ENCODE measurements at places on chromosomes 2 and 18.
A peak's percentile ranks its signal among the peaks of the same experiment; 100 is the strongest.

GRCh38 chr2:48232351-48232750 lies 297.6 kb upstream of the STON1 start:
- no peak for DNase-seq

DNA sequence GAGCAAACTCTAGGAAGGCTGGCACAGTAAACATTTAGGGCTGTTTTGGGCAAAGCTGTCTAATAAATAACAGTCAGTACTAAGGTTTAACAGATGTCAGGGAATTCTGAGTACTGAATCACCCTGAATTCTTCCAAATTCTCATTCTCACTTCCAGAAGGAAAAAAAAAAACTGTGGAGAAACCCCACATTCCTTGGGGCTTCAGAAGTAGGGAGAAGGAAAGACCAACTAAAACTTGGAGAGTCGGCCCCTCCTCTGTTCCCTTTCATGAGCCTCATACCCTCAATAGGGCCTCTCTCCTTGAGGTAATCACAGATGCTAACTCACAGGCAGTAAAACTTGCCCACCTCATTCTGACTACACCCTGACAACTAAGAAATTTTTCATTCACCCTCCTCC lies 62.1 kb downstream of the CCDC148 start:
- DNase-seq = no peak

DNA sequence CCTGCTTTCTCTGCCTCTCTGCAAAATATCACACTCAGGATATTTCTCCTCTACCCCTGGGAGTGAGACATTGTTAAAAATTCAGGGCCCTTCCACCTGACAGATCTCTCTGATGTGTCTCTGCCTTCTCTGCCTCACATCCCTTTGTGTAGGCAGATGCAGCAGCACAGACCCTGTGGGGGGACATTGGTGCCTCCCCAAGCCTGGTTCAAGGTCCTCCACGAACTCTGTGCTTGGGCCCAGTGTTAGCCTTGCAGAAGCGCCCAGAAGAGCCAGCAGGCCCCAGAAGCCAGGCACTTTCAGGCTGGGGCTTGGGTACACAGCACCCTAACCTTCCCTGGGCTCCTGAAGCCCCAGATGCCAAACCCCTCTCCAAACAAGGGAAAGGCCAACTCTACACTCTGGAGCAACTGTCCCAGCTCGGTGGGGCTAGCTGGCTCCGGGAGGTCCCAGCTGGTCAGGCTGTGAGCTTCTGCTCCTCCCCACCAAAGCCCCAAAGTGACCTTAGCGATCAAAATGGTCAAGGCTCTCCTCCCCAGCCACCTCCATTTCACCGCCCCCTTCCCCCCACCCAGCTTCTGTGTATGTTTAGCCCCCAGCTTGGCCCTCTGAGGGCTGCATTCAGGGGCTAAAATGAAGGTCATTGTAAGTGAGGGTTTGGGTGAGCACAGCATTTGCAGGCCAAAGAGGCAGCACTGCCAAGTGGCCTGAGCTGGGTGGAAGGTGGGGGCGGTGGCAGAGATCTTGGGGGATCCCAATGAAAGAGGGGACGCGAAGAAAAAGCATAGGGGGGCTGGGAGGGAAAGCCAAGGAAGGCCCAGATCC lies 2.6 kb downstream of the HOXD9 start:
- DNase-seq = no peak

DNA sequence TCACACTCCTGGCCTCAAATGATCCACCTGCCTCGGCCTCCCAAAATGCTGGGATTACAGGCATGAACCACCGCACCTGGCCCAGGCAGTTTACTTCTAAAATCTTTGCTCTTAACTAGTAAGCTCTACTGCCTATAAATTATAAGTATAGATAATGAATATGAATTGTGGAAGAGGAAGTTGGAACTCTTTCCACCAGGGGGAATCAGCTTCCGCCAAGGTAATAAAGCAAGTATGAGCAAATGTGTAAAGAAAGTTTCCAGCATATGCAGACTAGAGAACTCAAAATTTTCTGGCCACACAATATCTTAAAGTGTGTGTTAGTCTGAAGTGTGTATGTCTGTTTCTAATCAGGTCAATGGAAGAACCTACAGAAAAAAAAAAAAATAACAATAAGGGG lies 68.1 kb downstream of the RMDN2 start:
- DNase-seq = no peak

DNA sequence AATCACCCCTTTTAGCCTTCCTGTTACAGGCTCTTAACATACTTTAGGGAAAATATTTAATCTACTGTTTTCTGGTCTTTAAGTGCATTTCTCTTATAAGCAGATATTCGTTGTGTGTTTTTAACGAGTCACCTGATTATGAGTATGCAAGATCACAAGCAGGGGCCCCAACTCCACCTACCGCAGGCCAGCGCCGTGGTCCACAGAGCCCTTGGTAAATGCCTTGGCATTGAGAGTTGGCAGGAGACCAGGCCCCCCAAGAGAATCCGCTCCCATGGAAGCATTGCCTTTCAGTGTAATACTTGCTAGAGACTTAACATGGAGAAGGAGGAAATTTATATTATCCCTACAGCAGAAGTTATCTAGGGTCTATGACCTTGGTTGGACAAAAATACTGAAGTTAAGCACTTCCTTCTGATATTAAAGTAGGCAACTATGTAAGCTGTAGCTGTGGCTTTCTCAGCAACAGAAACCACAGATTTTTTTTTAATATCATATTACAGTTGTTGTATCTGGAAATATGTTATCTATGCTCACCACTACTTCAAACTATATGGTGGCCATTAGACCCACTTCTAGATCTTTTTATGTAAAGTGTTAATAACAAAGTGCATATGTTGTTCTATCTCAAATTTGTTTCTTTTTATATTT lies 241.8 kb upstream of the MGAT5 start:
- DNase-seq = no peak

DNA sequence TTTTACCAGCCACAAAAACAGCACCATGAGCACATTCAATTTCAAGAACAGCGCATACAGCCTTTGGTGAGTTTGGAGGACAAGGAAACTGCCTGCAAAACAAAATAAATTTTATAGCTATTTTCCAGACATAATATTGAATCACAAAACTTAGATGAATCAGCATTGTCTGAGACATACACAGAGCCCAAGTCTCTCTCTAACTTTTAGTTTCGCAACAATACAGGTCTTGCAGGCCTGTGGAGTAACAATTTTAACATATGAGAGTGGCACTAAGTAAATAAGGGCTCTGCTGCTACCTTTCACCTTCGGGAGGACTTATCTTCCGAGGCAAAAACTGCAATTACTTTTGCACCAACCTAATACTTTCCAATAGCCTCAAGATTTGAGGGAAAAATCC lies 56.1 kb upstream of the PEX13 start:
- no peak for DNase-seq

DNA sequence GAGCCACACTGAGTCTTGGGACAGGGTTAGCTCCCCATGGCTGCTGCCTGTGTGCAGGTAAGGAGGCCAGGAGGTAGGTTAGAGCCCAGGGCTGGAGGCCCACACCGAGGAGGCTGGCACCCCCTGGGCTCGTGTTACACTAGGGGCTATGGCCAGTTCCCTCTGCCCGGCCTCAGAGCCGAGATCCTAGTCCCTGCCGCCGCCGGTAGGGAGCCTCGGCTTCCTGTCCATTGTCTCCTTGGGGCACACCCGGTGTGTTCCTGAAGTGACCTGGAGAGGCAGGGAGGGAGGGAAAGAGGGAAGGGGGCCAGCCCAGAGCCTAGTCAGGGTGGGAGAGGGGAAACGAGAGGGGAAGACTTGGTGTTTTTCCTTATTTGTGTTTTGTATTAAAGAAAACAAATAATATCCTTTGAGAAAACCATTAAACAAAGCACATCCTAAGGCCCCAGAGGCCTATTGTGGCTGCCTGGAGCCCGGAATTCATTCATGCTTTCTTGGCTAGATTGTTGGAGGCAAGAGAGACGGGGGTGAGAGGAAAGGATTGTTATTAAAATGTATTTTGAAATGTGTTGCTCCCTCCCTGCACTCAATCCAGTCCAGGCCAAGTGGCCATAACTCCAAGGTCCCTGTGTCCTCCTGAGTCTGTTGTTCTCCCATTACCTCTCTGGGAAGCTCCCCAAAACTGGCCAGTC lies 170.7 kb downstream of the CTIF start:
- no peak for DNase-seq

DNA sequence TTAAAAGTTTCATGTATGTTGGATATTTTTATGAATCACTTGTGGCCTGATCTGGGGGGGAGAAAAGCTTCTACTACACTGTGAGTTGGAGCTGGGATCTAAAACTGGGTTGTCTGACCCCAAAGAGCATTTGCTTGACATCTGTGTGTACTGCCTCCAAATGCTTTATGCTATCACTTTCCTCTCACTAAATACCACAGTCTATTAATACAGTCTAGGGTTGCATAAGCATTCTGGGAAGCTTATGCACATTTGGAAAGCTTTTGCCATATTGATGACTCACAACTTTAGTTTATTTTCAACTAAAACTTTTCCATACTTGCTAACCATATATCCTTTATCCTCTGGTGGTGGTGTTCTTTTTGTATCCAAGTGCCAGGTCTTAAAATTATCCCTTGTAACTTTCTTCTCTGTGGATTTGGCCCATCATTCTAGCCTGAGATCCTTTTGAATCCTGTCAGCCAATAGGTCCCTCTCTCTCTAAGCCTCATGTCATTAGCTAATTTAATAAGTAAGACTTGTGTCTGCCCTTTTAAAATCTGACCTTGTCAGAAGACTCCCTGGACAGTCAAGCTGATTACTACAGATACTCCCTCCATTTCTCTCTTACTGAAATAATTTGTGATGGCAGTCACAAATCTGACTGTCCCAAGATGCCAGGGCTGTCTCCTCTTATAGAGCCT lies 72.7 kb downstream of the NXPH2 start:
- no peak for DNase-seq

DNA sequence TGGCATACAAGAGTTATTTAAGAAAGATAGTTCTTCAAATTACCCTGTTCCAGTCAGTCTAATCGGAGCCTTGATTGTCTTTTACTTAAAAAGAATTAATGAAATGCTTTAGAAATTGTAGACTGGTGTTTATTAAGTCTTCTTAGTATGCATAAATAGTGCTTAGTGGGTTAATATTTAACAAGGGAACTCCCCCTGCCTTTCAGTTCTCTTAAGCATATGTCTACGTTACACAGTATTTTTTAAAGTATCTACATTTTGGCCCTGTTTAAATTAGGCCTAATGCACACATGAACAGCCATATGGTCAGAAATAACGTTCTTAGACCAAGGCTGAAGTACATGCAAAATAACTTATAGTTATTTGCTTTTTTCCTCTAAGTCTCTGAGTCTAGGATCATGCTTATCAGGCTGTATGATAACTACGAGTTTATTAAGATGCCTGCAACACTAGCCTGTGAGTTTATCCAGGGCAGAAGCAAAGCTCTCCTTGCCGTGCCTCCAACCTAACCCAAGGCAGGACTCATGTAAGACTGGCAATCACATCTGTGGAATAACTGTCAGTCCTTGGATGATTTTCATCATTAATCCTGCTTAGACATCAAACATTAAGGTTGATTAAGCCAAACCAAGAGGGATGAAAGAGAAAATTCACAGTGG lies 6.7 kb downstream of the BCL2 start:
- no peak for DNase-seq

- DNase-seq = no peak
Observed at GRCh38 chr18:3689986-3690763, 240.2 kb downstream of the TGIF1 start.

- no peak for DNase-seq
Observed at GRCh38 chr2:191846515-191847476, at the start of gene CAVIN2. TSS of gene CAVIN2 (minus strand) at chr2:191847088. CDS start at chr2:191846925, 163 bp downstream.

GRCh38 chr2:30404319-30405259 lies 42.5 kb upstream of the LCLAT1 start:
- no peak for DNase-seq

DNA sequence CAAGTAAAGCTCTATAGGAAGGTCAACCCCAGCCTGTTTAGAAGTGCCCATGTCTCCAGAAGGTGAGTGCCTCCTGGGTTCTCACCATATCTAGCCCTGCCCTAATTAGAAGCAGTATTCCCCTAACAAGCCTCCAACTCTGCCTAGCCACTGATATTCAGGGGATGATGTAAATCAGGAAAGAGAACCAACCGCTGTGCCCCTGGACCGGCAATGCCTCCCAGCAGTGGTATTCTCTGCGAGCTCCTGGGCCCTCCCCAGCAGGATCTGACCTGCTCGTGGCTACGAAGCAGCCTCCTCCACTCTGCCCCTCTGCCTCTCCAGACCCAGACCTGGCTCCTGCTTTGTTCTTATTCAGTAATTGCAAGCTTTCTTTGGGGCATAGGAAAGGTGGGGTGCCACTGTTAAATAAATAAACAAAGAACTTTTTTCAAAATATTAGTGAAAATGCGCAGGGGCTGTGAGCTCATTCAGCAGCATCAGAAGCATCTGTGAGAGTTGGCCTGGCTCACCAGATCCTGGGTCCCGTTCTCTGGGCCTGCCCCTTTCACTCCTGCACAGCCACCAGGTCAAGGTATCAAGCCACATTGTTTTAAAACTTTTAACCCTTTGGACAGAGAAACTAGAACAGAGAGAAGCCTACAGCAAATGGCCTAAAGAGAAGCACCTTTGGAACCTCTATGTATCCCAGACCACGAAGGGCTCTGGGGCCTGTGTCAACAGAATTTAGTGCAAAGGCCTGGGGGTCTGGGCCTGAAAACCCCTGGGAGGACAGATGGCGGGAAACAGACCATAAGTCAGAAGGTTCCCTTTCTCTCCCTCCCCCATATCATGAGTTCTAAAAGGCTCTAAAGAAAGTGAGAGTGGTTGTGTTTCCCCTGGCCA lies 11.9 kb downstream of the MREG start:
- DNase-seq = no peak

DNA sequence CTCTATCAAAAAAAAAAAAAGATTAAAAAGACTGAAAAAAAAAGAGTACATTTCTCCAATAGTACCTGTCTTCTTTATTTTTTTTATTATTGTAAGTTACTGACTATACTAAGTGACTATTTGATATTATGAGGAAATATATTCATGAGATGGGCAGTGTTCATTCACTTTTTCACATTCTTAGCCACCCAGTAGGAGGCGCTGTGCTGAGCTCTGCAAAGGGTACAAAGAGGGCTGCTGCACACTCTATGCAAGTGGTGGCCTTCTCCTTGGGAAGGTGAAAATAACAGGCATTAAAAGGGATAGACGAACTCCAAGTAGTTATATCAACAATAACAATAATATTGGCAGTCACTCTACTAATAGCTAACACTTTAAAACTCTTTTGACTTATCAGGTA lies 1034.9 kb upstream of the FANCL start:
- no peak for DNase-seq

DNA sequence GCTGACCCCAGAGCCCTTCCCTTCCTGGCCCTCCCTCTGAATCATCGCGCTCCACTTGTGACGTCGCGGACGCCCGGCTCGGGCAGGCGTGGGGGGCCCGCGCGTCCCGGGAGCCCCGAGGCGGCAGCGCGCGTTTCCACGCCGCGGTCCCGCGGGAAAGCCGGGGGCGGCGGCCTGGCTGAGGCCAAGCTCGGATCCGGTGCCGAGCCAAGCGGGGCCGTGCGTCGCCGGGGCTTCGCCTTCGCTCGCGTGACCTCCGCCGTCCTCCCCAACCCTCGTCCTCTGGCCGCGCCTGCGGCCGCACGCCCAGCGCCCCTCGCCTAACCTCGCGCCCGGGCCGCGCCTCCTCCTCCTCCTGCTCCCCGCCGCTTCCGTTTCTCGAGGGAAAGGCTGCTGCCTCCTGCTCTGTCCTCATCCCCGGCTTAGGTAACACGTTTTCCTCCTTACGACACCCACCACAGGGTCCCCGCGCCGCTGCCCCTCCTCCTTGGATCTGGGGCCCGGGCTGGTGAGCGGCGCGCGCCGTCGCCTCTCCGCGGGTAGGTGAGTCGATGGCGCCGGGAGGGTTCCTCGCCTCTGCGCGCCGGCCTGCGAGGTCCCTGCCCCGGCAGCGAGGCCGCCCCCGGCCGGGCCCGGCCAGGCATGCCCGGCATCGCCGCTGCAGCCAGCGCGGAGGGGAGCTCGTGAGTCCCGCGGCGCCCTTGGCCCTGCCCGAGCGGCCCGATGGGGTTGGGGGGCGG lies at the start of gene INPP1:
TSS of gene INPP1 (plus strand) at position 54 of the 740 bp plus-strand sequence. CDS start 16,514 bp downstream, outside the sequence.
- peak; percentile 15 for DNase-seq
